Right lung (tissue), 10 donors: ENCODE measurements at places on chromosomes 3 and 15. TPM values are rescaled to one million over a fixed set of nuclear protein-coding genes. Genes with fewer than 3 reads are reported as not detected.

- no peak for DNase-seq
Observed at GRCh38 chr3:99330281-99330680, 308.1 kb upstream of the COL8A1 start.

HRG gene
- 1.1 TPM for polyA plus RNA-seq

DNA sequence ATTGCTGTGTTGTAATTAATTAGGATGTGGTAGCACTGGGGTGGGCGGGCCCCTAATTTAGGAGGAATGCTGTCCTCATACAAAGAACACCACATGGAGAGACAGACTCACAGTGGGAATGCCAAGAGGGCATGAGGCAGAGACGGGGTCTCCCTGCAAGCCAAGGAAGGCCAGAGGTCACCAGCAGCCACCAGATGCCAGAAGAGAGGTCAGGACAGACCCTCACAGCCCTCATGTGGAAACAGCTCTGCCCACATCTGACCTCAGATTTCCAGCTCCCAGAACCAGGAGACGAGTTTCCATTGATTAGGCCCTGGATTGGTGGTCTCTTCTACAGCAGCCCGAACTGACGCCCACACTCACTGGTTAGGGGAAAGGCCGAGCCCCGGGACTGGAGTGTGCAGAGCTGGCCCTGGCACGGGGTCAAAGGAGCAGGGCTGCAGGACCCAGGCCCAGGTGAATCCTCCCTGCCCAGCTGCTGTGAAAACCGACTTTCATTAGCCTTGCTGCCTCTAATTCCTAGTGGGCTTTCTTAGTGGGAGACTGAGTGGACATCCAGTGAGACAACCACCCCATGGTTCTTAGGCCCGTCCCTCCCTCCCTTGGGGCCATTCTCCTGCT is 43.0 kb upstream of the SLC41A3 start:
- DNase-seq, result no peak

CPN2 gene
- polyA plus RNA-seq, result 0.17 TPM

GRCh38 chr3:173618148-173618547 is 220.6 kb downstream of the NLGN1 start:
- no peak for DNase-seq

DNA sequence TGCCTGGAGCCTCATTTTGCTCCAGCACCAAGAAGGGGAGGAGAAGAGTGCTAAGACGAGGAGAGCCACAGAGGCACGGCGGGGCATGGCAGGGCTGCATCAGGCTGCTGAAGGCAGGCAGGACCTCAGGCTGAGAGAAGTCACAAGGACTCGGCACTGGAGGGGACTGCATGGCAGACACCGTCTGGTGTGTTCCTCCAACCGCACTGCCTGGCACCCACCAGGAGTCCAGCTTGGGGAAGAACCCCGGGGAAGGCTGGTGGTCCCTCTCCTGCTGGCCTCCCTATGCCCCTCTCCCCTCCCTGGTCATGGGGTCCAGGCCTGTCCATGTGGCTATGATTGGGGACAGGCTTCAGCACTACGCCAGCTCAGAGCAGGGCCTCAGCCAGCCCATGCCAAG is 153.2 kb upstream of the MEF2A start:
- DNase-seq, result no peak

DNA sequence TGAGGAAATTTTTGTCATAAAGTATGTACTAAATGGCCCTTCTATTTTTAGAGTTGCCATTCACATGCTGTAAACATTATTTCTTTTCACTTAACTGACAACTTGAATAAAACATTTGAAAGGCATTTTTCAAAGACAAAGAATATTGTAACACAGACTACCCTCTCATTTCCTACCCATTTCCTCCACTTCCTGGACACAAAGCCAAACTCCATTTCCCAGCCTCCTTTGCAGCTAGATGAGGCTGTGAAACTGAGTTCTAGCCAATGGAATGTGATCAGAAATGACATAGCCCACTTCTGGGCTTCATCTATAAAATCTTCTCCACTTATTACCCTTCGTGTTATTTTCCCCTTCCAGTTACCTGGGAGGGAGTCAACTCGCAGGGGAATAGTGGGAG is 288.9 kb upstream of the DPH6 start:
- no peak for DNase-seq

- no peak for DNase-seq
Observed at GRCh38 chr15:26091184-26091583, 228.1 kb upstream of the ATP10A start.

SCG5 gene
- polyA plus RNA-seq, result 7.2 TPM

POTEB gene
- polyA plus RNA-seq, result not detected

ALDH1A2 gene
- polyA plus RNA-seq, result 55.8 TPM

DNA sequence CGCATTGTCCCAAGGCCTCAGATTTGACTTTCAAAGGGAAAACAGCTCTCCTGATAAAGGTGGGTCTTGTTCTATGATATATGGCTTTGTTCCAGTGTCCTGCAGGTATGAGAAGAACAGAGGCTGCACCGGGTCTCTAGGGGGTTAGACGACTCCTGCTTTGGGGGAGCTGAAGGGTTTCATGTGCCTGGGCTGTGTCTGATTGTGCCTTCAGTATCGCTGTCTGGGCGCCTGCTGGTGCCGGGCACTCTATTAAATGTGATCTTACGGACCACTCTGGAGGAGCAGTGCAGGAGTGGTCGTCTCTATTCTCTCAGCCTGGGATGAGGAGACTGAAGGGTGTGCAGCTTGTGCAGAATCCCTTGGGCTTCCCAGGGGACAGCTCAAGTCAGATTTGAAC is 16.0 kb downstream of the PAQR5 start:
- no peak for DNase-seq
